ENCODE measurements at places on chromosomes 16 and 17.

- no peak for DNase-seq
Measured at GRCh38 chr16:54027062-54027461, 259.5 kb downstream of the IRX3 start.

GRCh38 chr16:81629034-81629802 lies 149.9 kb upstream of the PLCG2 start:
- DNase-seq, result no peak

GRCh38 chr17:73657473-73658116 lies 13.3 kb upstream of the SDK2 start:
- DNase-seq, result peak; percentile 48

DNA sequence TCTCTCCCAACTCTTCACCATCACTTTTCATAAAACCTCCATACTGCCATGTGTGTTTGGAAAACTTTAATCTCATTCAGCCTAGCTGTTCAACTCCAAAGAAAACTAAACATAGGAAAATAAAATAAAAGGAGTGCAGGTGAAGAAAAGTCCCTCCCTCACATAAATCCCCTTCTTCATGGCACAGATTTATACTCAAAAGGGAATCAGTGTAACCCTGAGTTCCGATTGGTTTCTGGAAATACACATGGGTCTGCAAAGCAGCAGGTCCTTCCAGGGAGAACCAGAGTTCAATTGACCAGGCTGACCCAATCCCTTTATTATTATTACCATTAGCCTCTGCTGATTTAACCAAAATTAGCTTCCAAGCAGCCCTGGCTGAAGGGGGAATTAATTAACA lies 8.9 kb upstream of the HOXB2 start:
- no peak for DNase-seq

DNA sequence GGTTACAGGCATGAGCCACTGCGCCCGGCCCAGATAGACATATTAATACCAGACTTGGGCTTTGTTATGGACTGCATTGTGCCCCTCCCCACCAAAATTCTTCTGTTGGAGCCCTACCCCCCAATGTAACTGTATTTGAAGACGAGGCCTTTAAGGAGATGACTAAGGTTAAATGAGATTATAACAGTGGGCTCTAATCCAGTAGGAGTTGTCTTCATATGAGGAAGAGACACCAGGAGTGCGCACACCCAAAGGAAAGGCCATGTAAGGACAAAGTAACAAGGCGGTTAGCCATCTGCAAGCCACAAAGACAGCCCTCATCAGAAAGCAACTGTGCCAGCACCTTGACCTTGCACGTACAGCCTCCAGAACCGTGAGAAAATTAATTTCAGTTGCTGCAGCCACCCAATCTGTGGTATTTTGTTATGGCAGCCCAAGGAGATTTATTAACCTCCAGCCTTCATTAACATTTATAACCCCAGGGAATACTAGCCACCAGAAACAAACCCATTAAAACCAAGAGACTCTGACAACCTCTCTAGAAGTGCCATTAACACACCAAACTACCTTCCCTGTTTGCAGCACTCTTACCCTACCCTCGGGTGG lies 107.6 kb downstream of the TTC19 start:
- no peak for DNase-seq

GRCh38 chr17:81032641-81033480 lies 2.1 kb upstream of the BAIAP2 start:
- no peak for DNase-seq
